Stimulated activated naive CD4-positive, alpha-beta T cell (primary cell): ENCODE measurements at places on chromosomes 4 and X.

DNA sequence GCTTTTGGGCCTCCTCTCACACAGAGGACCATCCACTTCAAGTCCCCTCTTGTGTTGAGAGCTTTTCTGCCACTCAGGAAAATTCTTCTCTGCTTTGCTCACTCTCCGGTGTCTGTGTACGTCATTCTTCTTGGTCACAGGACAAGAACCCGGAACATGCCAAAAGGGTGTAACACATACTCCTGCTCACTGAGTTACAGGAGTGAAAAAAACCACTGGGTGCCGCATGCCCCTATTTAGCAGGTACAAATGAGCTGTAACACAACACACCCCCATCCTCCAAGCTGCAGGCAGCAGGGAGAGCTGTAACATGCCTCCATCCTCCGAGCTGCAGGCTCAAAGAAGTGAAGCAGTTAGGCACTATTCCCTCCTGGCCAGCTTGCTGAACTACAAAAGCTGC is 13.0 kb upstream of the CXCL2 start:
- no peak for DNase-seq

DNA sequence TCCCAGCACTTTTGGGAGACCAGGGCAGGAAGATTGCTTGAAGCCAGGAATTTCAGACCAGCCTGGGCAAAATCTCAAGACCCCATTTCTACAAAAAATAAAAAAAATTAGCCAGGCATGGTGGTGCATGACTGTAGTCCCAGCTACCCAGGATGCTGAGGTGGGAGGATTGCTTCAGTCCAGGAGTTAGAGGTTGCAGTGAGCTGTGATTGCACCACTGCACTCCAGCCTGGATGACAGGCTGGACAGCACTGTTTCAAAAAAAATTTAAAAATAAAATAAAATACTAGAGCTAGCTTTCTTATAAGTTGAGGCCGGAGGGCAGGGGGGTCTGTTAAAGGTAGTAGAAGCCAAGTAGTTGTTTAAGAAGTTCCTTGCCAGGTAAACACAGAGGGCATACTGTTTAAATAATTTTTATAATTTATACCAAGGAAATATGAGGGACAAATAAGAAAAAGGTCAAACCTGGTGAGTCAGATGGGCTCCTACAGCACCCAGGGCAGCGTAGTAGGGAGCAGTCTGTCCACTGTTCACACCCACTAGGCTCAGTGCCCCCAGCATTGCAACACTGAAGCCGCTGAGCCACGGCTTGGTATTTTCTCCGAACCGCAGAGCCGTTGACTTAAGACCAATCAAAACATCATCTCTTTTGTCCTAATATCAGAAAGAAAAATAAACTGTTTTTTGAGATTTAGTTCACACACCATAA is 17.3 kb downstream of the COQ2 start:
- DNase-seq: no peak

DNA sequence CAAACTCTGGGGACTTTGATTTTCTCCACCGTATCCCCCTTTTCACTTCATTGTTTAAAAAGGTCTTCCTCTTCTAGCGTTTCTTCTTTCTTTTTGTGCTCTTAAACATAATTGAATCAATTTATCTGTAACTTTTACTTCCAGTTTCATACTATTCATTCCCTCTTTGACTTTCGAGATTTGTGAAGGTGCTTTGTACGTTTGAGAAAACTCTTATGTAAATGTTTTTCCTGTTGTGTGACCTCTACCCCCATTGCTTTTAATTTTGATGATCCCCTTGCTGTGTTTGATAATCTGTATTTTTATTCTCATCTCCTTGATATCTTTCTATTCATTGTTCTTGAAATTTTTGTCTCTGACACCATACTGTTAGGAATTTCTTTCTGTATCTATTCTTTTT is 4.8 kb downstream of the USP38 start:
- DNase-seq: no peak

- DNase-seq: peak; percentile 25
Measured at GRCh38 chr4:118834960-118835569, 861 bp downstream of the SEC24D start.
